ENCODE measurements at places on chromosomes 11 and 22.

DNA sequence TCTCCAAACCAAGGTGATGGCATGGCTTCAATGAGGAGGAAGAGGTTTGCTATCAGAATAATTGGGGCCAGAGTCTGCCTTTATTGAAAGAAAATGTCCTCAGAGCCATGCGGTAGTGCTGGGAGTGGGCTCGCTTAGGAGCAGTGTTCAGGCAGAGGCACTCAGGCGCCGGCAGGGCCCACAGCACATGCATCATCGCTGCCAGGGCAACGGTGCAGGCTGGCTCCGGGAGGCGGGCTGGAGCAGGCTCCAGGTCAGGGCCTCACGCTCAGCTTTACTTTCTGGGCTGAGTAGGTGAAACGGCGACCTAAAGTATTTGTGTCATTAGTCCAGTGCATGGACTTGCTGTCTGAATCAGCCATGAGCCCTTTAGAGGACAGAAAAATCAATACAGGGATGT is 169.9 kb upstream of the CCDC90B start:
- DNase-seq = no peak

DNA sequence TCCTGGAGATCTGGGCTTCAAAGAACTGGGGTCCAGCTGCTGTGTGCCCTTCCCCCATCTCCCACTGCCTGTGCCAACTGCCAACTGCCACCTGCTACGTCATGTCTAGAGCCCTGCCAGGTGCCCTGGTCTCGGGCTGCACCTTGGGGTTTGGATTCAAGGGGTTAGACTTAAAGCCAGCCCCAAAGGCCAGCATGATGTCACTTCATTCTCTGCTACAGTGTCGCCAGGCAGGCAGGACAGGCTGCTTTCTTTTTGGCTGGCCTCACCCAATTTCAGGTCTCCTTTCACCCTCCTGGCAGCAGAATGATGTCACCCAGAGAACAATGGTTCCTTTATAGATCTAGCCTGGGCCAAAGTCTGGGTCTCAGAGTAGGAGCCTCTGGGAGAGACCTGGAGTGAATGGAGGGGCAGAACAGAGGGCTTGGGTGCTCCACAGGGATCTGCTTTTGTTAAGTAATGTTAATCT is 79.5 kb upstream of the CRYBB3 start:
- no peak for DNase-seq

DNA sequence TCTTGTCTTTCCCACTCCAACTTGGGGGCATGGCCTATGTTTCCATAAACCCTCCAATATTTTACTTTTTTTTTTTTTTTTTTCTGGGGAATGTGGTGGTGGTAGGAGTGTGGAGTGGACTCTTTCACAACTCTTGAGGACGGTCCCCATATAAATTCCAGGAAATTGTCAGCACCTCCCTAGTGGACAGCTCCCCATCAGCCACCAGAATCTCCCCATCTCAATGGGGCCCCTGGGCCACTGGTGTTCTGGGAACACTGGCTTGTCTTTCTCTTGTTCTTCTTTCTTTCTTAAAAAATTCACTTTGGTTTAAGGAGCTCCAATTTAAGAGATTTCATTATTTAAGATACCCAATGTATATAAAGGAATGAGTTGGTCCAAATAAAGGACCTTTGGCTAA is 74.1 kb downstream of the ADM start:
- DNase-seq = no peak

DNA sequence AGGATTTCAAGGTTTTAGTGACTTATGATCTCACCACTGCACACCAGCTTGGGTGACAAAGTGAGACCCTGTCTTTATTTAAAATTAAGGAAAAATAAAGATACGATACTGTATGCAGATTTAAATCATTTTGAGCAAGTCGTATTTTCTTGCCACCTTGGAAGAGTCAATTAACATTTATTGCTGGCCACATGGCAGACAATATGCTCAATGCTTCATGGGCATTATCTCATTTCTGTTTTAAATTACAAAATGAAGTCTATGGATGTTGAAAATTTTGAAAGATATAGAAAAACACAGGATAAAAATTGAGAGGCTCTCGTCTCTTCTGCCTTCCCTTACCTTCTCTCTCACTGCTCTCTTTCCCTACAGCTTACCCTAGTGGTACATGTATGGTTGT is 349.0 kb upstream of the CCDC90B start:
- no peak for DNase-seq

- DNase-seq = no peak
Measured at GRCh38 chr22:21736084-21736642, 569 bp upstream of the YPEL1 start.
